ENCODE measurements at places on chromosomes 5 and 9.

GRCh38 chr9:134965411-134965810 lies 47.7 kb upstream of the FCN1 start:
- no peak for DNase-seq

DNA sequence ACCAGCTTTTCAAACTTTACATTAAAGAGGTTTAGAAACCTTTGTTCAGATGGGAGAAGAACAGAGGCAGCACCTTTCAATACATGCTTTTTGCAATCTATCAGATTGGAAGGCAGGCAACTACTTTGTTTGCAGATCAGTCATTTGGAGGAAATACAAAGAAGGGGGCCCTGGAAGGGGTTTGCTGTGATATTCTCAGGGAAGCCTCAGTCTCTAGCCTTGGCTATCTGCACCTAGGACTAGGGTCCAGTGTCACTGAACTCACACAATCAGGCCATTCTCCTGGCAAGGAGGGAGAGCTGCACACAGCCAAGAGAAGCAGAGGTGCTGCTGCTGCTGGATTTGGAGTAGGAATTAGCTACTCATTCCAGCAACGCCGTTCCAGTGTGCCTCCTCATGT lies 79.5 kb downstream of the CRB2 start:
- no peak for DNase-seq

DNA sequence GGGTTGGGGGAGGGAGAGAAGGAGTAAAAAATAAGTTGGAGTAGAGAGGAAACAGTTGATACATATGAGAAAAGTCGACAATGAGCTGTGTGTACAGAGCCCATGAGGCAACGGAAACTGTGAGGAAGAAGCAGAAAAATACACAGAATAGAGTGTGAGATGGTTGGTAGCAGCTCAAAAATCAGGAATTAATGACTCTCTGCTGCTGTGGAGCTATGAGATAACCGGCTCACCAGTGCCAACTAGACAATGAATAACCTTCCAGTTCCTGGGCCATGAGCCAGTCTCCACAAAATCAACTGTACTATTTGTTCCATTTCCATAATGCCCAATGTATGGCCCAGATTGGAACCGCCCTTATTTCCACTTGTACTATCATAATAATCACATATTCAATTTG lies 53.1 kb upstream of the NREP start:
- no peak for DNase-seq

- DNase-seq: no peak
These were observed 125.4 kb downstream of the NFIB start for GRCh38 chr9:14188538-14188937.

GRCh38 chr5:32639943-32640342 lies 54.6 kb downstream of the SUB1 start:
- DNase-seq: peak; percentile 26

GRCh38 chr9:76459694-76460635 lies 983 bp downstream of the GCNT1 start:
- peak; percentile 57 for DNase-seq

DNA sequence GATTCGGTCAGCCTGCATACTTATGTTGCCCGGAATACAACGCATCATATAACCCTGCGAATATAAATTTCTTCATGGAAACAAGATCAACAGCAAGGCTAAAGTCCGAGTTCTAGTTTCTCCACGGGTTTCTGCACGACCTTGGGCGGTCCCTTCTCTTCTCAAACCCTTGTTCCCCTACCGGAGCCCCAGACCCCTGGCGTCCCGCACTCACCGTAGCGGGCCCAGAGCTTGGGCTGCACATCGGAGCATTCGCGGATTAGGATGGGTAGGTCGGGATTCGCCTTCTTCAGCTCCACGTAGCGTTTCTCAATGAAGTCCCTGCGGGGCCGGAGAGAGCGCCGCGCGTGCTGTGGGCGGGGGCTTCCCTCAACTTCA lies 399 bp downstream of the NDUFA2 start:
- DNase-seq: peak; percentile 7

DNA sequence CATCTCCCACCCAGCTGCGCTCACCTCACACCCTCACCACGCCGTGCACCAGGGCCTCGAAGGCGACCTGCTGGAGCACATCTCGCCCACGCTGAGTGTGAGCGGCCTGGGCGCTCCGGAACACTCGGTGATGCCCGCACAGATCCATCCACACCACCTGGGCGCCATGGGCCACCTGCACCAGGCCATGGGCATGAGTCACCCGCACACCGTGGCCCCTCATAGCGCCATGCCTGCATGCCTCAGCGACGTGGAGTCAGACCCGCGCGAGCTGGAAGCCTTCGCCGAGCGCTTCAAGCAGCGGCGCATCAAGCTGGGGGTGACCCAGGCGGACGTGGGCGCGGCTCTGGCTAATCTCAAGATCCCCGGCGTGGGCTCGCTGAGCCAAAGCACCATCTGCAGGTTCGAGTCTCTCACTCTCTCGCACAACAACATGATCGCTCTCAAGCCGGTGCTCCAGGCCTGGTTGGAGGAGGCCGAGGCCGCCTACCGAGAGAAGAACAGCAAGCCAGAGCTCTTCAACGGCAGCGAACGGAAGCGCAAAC lies 1.1 kb downstream of the POU4F3 start:
- no peak for DNase-seq

DNA sequence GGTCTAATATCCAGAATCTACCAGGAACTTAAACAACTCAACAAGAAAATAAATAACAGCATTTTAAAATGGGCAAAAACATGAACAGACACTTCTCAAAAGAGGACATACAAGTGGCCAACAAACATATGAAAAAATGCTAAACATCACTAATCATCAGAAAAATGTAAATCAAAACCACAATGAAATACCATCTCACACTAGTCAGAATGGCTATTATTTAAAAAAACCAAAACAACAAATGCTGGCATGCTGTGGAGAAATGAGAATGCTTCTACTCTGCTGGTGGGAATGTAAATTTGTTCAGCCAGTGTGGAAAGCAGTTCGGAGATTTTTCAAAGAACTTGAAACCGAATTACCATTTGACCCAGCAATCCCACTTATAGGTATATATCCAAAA lies 63.1 kb downstream of the ADAMTS6 start:
- DNase-seq: no peak

GRCh38 chr5:66802941-66803340 lies 206.7 kb downstream of the MAST4 start:
- DNase-seq: no peak

- DNase-seq: peak; percentile 91
These were observed 193.4 kb downstream of the ARRDC3 start for GRCh38 chr5:91189480-91190313.

DNA sequence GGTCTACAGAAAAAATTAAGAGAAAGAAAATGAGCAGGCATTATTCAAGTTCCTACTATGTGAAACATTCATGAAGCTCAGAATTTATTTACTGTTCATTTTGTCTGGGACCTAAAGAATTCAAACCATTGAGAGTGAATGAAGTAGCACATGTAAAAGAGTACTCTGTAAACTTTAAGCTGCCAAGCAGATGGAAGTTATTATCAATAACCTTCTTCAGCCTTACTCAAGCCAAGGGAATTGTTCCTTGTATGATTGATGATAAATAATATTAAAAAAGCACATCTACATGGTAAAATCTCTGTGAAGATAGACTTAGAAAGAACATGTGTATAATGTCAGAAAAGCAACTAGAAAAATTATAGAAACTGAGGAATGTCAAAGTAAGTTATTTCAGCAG lies 17.8 kb upstream of the GLIS3 start:
- no peak for DNase-seq

GRCh38 chr5:1103505-1104326 lies 8.1 kb downstream of the SLC12A7 start:
- DNase-seq: no peak

- DNase-seq: peak; percentile 36
These were observed 201.3 kb downstream of the MPDZ start for GRCh38 chr9:13078164-13078563.

DNA sequence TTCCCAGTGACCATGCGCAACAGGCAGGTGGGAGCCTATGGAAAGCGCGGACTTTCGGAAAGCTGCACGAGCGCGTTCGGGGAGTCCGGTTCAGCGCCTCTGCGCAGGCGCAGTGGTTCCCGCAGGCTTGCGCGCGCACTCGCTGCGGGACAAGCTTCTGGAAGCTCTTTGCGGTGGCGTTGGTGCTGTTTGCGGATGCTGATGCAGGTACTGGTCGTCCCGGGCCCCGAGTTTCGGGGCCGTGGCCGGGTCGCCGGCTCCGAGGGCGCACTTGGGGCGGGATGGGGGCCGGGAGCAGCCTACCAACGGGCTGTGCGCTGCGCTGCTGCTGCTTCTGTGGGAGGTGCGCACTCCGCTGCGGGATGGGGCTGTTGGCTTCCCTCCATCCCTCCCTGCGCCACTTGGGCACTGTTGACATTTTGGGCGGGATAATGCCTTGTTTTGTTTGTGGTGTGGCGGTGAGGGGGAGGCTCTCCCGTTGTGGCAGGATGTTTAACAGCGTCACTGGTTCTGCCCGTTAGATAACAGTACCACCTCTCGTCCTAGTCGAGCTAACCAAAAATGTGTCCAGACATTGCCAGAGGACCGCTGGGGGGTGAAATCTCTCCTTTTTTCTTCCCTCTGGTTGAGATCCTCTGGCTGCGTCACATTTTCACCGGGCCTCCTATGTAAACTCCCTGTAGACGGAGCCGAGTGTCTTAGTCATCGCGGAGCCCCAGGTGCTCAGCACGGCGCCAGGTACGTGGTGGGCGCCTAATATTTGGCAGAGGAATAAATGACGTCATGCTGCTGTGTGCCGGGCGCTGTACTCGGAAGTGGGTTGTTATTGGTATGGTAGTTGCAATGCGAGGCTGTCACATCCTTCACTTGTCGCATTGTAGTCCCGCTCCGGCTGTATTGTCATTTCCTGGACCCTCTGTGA lies at the start of gene ZNF483:
TSS of gene ZNF483 (plus strand) at position 124 of the 922 bp plus-strand sequence. CDS start 2,217 bp downstream, outside the sequence.
- peak; percentile 83 for DNase-seq

DNA sequence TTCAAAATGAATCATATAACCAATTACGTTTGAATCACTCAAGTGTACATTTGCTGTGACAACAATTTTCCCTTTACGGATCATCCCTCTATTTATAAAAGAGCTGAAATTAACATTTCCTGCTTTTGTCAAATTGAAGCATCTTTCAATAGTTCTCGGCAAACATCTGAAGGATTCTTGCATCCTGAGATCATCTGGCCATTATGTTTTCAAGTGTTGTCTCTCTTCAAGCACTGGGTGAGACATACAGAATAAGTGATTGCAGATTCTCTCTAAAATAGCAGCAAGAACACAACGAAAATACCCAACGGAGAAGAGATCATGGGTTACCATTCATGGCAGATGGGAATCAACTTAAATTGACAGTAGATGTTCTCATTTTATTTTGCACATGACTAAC lies 283.4 kb upstream of the GRAMD2B start:
- DNase-seq: no peak

GRCh38 chr5:73592551-73592950 lies 27.0 kb downstream of the UTP15 start:
- peak; percentile 6 for DNase-seq

DNA sequence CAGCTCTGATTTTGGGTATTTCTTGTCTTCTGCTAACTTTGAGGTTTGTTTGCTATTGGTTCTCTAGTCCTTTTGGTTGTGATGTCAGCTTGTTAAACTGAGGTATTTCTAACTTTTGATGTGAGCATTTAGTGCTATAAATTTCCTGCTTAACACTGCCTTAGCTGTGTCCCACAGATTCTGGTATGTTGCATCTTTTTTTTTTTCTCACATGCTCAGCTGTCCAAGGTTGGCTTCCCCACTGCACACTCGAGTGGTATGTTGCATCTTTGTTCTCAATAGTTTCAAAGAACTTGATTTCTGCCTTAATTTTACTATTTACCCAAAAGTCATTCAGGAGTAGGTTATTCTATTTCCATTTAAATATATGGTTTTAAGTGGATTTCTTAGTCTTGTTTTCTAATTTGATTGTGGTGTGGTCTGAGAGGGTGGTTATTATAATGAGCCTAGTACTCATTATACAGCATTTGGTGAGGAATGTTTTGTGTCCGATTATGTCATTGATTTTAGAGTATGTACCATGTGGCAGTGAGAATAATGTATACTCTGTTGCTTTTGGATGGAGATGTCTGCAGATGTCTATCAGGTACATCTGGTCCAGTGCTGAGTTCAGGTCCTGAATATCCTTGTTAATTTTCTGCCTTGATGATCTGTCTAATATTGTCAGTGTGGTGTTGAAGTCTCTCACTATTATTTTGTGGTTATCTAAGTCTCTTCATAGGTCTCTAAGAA lies 42.2 kb upstream of the IFNE start:
- DNase-seq: no peak

- no peak for DNase-seq
These were observed 78.9 kb downstream of the PARP8 start for GRCh38 chr5:50745221-50745910.

DNA sequence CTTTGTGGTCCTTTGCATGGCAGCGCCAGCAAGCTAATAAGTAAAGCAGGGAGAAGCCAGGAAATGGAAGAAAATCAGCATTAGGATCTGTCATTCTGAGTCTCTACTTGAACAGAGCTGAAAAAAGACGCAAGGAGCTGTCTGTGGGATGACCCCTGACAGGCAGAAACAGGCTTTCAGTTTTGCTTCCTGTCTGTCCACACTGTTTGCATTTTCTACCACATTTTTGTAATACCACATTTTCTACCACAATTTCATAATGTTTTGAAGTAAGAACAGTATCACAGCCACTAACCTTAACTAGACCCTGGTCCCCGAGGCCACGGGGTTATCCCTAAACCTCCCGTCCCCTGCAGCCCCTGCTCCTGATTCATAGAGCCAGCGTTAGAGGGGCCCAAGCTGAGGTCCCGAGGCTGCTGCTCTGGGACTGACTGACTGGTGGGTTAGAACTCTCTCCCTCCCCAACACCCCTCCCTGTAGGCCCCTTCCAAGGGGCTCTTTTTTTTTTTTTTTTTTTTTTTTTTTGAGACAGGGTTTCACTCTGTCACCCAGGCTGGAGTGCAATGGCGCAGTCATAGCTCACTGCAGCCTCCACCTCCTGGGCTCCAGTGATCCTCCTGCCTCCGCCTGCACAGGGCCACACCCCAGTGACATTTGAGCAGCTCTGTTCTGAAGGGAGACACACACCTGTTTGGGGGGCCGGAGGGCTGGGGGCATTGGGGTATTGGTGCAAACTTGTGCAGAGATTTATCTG lies 4.0 kb upstream of the CLIC3 start:
- DNase-seq: peak; percentile 58

GRCh38 chr5:17619354-17619753 lies 9.2 kb downstream of the TAF11L12 start:
- DNase-seq: no peak

- no peak for DNase-seq
These were observed 13.3 kb downstream of the RBM18 start for GRCh38 chr9:122251351-122251750.

DNA sequence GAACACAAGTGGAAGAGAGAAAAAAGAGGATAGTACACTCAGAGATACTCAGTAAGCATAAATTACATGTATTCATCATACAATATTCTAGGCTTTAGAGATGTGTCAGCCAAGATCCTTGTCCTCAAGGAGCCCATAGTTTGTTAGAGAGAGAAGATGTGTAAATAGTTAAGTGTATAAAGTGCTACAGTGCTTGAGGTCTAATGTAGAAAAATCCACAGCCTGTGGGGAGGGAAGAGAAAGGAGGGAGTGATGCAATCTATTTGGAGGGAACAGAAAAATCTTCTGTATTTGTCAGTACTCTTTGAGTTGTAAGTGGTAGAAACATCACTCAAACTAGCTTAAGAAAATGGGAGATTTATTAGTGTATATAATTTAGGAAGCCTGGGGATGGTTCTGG lies 81.9 kb downstream of the PALM2AKAP2 start:
- peak; percentile 17 for DNase-seq
